ENCODE measurements at places on chromosomes 1 and 21.

GRCh38 chr1:23720256-23720995, 22.8 kb upstream of the ELOA start:
- no peak for DNase-seq

GRCh38 chr1:33426916-33427315, 4.0 kb downstream of the PHC2 start:
- DNase-seq, result no peak

GRCh38 chr1:10211805-10212410, 1.5 kb downstream of the KIF1B start:
- DNase-seq, result no peak

- DNase-seq, result no peak
These were observed 94.8 kb upstream of the USP24 start for GRCh38 chr1:55309786-55310504.

DNA sequence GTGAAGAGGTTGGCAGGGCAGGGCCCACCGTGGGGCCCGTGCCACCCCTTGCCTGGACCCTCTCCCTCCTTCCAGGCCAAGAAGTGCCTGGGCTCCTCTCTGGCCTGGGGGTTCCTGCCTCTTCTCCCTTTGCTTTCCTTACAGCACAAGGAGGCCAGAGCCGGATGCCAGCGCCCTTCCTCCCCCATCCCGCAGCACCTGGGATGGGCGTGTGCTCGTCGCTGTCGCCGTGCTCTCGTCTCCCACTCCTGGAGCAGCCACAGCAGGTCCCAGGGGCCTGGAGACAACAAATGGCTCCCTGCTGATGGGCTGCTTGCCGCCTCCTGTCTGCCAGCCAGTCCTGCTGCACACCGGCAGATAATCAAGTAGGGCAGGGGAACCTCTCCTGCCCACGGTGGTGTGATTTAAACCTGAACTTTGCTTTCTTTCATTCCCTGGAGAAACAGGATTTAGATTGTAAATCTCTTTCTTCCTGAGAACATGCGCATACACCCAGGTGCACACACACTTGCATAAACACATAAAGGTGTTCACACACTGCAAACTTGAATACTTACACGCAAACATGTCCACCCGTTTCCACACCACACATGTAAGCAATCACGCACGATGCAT, 50.8 kb upstream of the POU3F1 start:
- no peak for DNase-seq

GRCh38 chr1:211985556-211986264, 49.6 kb downstream of the INTS7 start:
- DNase-seq, result no peak

DNA sequence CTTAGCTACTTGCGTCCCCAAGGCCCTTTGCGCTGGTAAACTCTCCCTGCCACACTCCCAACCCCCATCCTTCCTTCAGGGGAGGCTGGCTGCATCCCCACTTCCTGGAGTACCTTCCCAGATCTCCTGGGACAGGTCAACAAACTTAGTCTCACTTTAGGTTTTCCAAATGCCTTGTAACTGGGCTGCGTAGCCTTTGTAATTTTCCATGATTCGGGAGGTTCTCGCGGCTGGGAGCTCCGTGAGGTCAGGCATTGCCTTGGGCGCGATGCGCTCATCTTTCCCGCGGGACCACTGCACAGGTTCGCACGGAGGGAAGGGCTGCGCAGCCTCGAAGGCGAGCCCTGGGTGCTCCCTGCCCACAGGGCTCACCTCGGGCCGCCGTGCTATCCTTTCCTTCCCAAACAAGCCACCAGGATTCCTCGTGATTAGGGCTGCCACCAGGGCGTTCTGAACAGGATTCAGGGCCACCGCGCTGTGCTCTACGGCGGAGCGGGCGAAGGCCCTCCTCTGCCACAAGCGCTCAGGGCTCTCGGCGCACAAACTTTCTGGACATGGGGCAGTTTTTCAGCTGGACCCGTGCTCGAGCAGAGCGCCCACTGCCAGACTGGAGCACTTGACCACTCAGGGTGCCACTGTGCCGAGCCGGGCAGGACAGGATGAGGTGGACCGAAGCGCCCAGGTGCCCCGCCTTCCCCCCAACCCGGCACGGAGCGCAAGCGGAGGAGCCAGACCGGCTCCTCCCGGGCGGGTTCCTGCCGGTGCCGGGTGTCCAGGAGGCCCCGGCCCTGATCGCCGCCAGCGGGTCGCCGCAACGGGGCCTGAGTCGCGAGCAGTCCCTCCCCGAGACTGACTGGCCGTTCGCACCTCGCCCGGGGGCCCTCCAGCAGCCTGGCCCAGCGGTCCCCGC, 1.1 kb downstream of the TMPRSS2 start:
- DNase-seq, result no peak
